ENCODE measurements at places on chromosomes 1 and 21.

DNA sequence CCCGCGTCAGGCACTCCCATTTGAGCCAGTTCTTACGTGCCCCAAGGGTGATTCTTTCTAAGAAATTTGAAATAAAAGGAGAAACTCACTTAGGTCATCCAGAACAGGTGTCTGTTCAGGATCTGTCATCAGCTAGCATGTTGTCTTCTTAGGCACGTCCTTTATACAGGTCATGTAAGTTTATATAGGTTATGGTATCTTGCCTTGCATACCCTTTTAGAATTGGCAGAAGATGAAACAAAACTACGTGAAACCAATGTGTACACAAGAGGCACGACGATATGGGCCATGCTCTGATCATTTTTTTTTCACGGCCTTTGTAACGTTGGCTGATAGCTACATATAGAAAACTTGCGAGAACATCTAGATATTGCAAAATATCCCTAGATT is 579 bp upstream of the GTF2B start:
- no peak for DNase-seq

GRCh38 chr1:78319603-78320002 is 171.2 kb upstream of the PTGFR start:
- no peak for DNase-seq

DNA sequence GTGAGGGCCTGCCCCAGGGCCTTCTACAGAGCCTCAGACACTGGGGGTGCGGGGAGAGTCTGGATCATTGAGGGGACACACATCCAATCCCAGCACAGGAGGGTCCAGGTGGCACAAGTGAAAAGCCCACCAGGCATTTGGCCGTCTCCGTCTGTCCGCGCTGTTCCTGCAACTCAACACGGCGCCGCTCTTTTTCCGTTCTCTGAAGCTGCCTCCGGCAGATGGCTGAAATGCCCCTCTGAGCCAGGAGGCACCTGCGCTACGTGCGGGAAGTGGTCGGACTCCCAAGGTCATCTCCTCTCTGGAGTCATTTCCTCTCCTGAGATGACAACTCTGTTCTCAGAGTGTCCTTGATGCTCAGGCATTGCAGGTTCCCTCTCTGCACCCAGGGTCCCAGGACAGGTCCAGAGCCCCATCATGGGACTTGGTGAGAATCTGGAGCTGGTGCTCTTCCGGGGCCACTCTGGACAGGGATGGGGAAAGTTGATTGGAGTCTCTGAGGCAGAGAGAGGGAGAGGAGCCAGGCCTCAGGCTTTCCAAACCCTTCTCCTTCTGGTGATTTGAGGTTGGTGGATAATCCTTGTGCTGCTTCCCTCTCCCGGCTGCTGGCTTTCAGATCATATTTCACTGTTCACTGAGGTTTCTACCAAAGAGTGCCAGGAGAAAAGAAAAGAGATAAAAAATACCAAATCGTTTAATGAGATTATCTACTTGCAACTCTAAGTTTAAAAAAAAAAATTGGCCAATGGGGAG is 14.0 kb upstream of the MIXL1 start:
- no peak for DNase-seq

DNA sequence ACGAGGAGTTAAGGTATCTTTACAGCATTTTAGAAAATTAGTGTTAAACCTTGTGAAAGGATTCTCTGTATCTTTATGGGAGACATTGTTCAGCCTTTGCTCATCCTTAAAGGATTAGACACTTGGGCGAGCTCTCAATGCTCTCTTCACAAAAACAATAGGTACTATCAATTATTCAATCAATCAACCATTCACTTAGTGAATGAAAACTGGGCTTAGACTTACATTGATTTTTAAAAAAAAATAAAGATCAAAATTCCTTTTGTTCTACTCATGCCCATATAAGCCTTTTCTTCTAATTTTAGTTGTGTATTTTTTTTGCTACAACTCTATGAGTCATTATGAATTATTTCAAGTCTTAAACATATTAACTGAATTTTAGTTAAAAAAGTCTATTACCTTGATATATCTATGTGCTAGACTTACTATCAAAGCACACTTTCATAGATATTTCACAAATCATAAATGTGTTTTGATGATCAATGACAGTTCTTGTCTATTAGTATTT is 181.2 kb downstream of the DPYD start:
- DNase-seq: no peak

DNA sequence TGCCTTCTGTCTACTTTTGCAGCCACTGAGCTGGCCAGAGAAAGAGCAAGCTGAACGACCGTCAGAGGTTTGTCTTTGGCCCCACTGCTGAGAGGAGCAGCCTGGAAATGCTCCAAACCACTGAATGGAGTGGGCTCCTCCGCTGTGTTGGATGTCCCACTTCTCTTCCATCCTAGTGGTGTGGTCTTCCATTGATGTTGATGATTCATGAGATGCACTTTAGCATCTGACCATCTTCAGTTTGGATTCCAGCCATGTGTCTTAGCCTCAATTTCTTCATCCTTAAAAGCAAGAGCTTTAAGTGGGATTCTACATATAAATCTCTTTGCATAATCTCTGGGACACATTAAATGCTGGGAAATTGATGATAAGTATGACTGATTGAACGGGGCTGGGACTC is 276.9 kb downstream of the SIPA1L2 start:
- DNase-seq: no peak

- no peak for DNase-seq
Measured at GRCh38 chr1:45103534-45103933, 91.5 kb downstream of the UROD start.

GRCh38 chr1:173009597-173009996 is 41.1 kb downstream of the TNFSF18 start:
- no peak for DNase-seq

GRCh38 chr1:185467122-185467521 is 150.1 kb upstream of the IVNS1ABP start:
- no peak for DNase-seq

GRCh38 chr1:14616632-14617396 is 18.3 kb downstream of the KAZN start:
- no peak for DNase-seq

DNA sequence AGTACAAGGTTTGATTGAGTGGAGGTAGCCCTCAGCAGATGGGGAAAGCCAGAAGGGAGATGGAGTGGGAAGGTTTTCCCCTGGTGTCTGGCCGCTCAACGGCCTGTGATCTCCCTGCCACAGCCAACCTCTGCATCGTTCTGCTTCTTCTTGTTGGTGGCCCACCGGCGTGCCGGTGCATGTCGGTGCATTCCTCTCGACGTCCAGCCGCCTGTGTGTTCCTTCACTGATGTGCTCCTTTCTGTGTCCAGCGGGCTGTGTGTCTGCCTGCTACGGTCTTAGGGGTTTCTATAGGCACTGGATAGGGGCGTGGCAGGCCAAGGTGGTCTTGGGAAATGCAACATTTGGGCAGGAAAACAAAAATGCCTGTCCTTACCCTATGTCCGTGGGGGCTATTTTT is 101.0 kb downstream of the XPR1 start:
- DNase-seq: no peak
